ENCODE measurements at places on chromosomes 2 and 18.

DNA sequence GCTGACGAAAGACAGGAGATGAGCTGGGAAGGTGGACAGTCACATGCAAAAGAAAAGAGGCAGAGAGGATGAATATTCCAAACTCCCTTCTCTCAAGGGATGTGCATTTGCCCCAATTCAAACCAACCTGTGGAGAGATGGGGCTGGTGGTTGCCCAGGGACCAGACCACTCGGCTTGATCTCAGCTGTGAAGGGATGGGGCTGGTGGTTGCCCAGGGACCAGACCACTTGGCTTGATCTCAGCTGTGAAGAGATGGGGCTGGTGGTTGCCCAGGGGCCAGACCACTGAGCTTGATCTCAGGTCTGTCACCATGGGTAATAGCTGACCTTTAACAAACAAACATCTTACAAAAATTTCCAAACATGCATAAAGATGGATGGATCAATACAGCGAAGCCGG lies 42.5 kb upstream of the SALL3 start:
- no peak for DNase-seq
- H3K36me3 ChIP-seq: no peaks in the 10 kb centered on the region
- no peaks in the 10 kb centered on the region for H3K27me3 ChIP-seq
- H3K4me3 ChIP-seq: no peak overlapping the region
- no peak overlapping the region for H3K27ac ChIP-seq

DNA sequence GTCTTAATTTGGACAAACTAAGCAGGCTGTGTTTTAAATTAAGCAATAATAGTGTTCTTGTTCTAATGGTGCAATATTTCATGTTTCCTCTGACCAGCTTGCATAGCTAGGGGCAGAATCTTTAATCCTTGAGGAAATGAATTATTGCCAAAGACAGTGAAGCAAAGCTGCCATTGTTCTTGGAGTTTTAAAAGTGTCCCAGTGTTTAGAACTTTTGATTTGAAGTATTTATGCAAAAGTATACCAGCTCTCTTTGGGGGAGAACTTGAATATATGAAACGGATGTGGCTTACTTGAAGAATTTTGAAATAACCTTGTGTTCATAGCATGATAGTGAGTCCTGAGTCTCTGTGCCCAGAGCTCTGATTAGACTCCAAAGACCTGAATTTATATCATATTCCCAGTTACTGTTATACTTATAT lies 33.4 kb downstream of the ITGA6 start:
- H3K4me3 ChIP-seq: no peak overlapping the region
- H3K27ac ChIP-seq: no peak overlapping the region
- H3K4me1 ChIP-seq: peaks cover 9% of the 10 kb centered on the region
- no peak for DNase-seq

- H3K4me1 ChIP-seq: peaks cover 4% of the 10 kb centered on the region
- H3K27me3 ChIP-seq: no peaks in the 10 kb centered on the region
- DNase-seq: no peak
- H3K4me3 ChIP-seq: no peak overlapping the region
- no peak overlapping the region for H3K27ac ChIP-seq
Observed at GRCh38 chr2:42238644-42239288, 69.6 kb downstream of the EML4 start.

DNA sequence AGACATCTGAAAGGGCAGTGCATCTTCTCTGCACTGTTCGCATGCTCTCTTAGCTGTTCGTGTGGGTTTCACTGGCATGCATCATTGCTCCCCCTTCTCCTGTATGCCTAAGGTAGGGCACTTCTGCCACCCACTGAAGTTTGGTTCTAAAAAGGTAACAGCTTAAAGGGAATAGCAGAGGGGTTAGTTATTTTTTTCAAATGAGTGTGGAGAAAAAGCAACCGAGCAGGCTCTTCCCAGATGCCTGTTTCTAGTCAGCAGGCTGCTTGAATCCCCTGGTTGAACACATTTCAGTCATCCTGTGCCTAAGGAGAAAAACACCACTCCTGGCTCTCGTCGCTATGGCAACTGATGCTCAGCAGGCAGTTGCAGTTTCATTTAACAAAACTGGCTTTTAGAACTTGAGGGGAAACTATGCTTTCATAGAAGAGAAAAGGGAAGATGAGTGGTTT lies 69.8 kb upstream of the GALNT3 start:
- no peaks in the 10 kb centered on the region for H3K27me3 ChIP-seq
- H3K4me1 ChIP-seq: peaks cover 14% of the 10 kb centered on the region
- H3K4me3 ChIP-seq: no peak overlapping the region
- no peaks in the 10 kb centered on the region for H3K36me3 ChIP-seq
- H3K27ac ChIP-seq: no peak overlapping the region
- DNase-seq: no peak

DNA sequence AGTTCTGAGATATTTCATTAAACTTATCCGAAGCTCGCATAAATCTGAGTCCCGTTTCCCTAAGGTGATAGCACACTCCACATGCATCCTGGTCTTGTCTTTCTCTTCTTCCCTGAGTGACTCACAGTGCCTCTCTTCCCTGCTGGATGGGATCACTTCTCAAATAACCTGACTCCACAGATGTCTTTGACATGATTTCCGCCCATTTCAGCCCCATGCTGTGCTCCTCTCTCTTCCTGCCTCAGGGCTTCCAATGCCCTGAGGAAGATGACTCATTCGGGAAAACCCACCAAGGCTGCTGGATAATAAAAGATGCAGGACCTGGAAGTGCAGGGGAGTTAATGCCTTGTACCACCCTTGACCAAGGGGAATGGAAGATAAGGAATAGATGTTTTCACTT lies 441.7 kb upstream of the SOX11 start:
- H3K27me3 ChIP-seq: no peaks in the 10 kb centered on the region
- no peaks in the 10 kb centered on the region for H3K36me3 ChIP-seq
- DNase-seq: no peak

GRCh38 chr18:56575819-56576663 lies 62.4 kb downstream of the TXNL1 start:
- no peak overlapping the region for H3K27ac ChIP-seq
- DNase-seq: no peak
- no peak overlapping the region for H3K4me3 ChIP-seq
- peaks cover 17% of the 10 kb centered on the region for H3K4me1 ChIP-seq
- H3K27me3 ChIP-seq: no peaks in the 10 kb centered on the region

- H3K27me3 ChIP-seq: no peaks in the 10 kb centered on the region
- peaks cover 6% of the 10 kb centered on the region for H3K4me1 ChIP-seq
Observed at GRCh38 chr2:152577579-152577978, 139.7 kb downstream of the PRPF40A start.

GRCh38 chr18:6948281-6949055 lies 169.1 kb downstream of the LAMA1 start:
- H3K4me3 ChIP-seq: no peak overlapping the region
- no peak for DNase-seq
- H3K27me3 ChIP-seq: no peaks in the 10 kb centered on the region
- no peaks in the 10 kb centered on the region for H3K4me1 ChIP-seq
- H3K36me3 ChIP-seq: no peaks in the 10 kb centered on the region
- H3K27ac ChIP-seq: no peak overlapping the region

DNA sequence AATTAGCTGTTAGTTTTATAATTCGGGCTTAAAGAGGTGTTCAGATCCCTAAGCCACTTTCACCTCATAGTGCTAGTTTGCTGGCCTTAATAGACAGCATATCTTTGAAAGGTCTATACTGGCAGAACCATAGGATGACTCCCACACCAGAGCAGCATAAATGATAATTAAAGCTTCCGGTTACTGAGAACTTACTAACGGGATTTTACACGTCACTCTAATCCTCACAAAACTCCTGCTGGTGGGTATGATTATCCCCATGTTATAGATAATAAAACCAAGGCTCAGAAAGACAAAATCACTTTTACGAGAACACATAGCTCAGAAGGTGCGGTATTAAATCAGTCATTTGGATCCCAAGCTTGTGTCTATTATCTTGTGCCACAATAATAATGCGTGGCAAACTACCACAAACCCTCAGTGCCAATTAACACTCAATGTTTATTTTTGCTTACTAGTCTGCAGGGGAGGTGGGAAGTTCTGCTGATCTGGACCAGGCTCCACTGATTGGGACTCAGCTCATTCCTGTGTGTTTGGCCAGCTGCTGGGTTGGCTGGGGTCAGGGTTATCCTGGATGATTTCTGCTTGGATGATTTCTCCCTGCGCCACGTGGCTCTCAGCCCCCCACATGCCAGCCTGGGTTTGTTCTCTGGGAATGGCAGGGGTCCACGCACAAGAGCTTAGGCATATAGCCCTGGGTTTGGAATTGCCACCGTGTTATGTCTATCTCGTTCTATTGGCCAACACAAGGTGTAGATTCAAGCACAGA lies 62.3 kb downstream of the TRIB2 start:
- no peak overlapping the region for H3K4me3 ChIP-seq
- no peaks in the 10 kb centered on the region for H3K4me1 ChIP-seq
- no peak overlapping the region for H3K27ac ChIP-seq
- no peaks in the 10 kb centered on the region for H3K36me3 ChIP-seq
- no peak for DNase-seq

DNA sequence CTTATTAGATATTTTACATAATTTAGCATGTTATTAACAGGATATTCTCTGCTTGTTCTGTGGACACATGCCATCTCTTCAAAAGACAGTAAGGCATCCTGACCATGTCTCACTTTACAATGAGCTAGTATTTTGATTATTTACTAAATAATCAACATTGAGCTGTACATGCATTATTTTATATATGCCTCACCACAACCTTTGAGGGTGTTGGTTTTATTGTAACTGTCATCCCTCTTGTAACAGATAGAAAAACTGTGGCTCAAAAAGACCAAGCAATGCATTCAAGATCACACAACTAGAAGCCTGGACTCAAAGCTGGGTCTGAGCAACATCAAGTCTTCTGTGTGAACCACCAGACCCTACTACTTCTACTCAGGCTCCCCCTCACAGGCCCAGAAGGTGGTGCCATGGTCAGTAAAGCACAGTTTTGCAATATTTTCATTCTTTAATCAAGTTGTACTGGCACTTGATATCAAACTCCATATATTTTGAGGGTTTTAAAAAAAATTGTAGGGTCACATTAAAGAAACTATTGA lies 105.1 kb upstream of the ARL5A start:
- no peak overlapping the region for H3K27ac ChIP-seq
- peaks cover 8% of the 10 kb centered on the region for H3K4me1 ChIP-seq
- H3K36me3 ChIP-seq: no peaks in the 10 kb centered on the region
- DNase-seq: no peak

DNA sequence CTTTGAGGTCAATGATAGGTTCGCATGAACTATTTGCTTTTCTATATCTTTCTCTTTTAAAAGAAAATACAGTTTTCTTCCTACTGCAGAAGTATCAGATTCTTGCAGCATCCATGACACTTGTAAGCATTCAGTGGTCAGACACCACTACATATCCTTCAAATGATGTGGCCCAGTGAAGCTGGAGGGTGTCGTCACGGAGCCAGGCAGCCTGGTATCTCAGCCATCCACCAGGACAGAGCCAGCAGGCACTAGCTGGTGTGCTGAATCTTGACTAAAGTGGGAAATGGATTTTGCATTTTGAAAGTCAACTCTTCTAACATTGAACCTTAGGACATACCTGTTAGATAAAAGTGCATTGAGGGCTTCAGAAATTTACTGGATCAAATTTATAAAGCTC lies 5.4 kb downstream of the KLHL14 start:
- no peak overlapping the region for H3K27ac ChIP-seq
- DNase-seq: no peak
- no peaks in the 10 kb centered on the region for H3K27me3 ChIP-seq

GRCh38 chr18:39693359-39693758 lies 2127.8 kb upstream of the CELF4 start:
- no peaks in the 10 kb centered on the region for H3K27me3 ChIP-seq
- H3K4me1 ChIP-seq: no peaks in the 10 kb centered on the region
- no peak overlapping the region for H3K27ac ChIP-seq
- no peaks in the 10 kb centered on the region for H3K36me3 ChIP-seq
- no peak overlapping the region for H3K4me3 ChIP-seq

GRCh38 chr2:69798909-69799526 lies 30.4 kb upstream of the GMCL1 start:
- DNase-seq: no peak
- peak overlapping the region; percentile 68 for H3K4me3 ChIP-seq
- peaks cover 7% of the 10 kb centered on the region for H3K4me1 ChIP-seq
- no peaks in the 10 kb centered on the region for H3K27me3 ChIP-seq

DNA sequence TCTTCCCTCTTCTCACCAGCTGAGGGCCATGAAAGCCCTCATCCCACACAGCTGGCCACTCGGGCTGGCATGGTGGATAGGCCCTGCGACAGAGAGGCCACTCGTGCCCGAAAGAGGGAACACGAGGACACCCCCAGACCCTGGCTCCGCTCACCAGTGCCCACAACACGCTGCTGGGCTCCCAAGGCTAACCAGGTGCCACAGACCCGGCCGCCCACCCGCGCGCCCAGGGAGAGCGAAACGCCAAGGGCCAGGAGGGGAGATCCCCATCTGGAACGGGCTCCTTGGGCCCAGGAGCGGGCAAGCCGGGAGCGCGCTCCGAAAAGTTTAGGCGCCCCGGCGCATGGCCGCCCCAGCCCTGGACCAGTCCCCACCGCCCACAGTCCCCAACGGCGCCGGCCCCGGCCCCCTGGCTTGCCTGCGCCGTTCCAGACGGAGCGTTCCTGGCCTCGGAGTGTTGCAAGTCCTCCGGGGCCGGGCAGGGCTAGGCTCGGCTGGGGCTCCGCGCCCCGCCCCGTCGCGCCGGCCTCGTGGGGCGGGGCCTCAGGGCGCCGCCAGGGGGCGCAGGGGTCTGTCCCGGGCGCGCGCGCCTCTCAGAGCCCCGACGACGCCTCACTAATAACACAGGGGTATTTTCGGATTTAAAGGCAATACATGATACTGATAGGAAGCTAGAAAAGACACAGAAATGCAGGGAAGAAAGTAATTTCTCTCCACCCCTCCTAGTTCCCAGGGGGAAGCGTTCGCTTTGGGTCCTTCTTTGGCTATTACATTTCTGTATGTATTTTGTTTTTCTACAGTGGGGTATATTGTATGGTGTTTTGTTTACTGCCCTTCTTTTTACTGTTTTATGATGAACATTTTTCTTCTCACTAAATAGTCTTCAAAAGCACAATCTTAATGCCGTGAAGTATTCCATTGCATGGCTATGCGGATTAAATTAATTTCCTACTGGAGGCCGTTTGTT lies at the start of gene TMBIM1:
TSS of gene TMBIM1 (minus strand) at position 456 of the 967 bp plus-strand sequence. CDS start 10,362 bp downstream, outside the sequence.
- H3K4me3 ChIP-seq: peak within 1 kb of the TSS; percentile 94
- peak within 1 kb of the TSS; percentile 96 for H3K27ac ChIP-seq
- no peaks in the 10 kb centered on the region for H3K27me3 ChIP-seq

DNA sequence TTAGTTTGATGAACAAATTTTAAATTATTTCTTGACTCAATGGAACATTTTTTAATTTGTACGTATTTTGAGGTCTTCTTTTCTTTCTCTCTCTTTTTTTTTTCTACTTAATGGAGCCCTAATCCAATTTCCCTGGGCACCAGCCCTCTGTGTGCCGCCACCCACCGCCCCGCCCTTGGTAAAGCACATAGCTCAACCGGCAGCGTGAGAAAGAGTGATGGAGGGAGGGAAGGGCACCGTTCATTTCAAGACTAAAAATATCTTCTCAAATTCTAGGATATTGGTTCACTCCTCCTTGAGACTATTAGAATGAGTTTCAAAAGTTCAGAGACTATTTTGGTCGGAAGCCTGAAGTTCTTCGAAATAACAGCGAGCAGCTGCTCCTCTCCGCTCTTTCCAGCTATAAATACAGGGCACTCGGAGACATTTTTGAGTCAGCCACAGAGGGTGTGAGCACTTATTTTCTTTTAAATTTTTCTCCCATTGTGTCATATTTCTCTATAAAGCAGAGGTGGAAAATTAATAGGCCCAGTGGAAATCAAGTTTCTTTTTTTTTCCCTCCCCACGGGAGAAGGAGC lies 731.7 kb upstream of the ID2 start:
- H3K27ac ChIP-seq: peak overlapping the region; percentile 66
- H3K27me3 ChIP-seq: no peaks in the 10 kb centered on the region
- peak overlapping the region; percentile 52 for H3K4me3 ChIP-seq
- no peak for DNase-seq

- no peak for DNase-seq
- H3K27ac ChIP-seq: no peak overlapping the region
- no peaks in the 10 kb centered on the region for H3K4me1 ChIP-seq
- H3K36me3 ChIP-seq: no peaks in the 10 kb centered on the region
Observed at GRCh38 chr2:200221055-200221955, 85.2 kb upstream of the SPATS2L start.

Data from thoracic aorta (tissue), 2 donors.